CD4-positive, alpha-beta T cell treated with Interleukin-12 subunit alpha and Interleukin-12 subunit beta, for 1 hour (primary cell): ENCODE measurements at places on chromosomes 3 and 15.
A peak's percentile ranks its signal among the peaks of the same experiment; 100 is the strongest.

DNA sequence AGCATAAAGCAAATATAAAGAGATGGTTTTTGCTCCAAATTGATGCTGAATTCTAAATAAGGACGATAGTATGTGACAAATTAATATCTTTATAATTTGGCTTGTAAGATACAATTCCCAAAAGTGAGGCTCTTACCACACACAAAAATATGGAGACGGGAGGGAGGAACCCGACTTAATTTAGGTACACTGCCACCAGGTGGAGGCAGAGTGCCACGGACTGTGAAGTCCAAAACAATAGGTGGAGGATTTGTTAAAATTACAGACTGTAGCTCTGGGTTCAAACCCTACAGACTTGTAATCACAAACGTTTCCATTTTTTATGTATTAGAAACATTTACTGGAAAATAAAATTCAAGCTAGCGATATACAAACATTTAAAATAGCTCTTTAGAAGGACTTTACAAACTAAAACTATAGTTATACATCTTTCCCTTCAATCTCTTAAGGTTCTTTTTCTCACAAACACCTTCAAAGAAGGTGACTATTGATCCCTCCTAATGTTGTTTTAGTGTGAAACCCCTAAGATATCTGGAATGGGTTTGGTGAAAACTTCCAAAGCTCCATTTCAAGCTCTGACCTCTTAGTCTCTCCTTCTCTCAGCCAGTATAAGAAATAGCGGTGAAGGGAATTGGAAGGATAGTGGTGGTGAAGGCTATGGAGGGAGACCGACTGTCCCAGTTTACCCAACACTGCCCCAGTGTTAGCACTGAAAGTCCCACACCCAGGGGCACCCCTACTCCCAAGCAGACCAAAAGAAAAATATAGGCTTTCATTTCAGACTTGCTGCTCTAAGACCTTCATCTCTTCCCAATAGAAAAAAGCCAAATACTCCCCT, 89.7 kb downstream of the AQP9 start:
- DNase-seq, result peak; percentile 67

- no peak for DNase-seq
Observed at GRCh38 chr15:41573396-41573795, 14.4 kb downstream of the TYRO3 start.

DNA sequence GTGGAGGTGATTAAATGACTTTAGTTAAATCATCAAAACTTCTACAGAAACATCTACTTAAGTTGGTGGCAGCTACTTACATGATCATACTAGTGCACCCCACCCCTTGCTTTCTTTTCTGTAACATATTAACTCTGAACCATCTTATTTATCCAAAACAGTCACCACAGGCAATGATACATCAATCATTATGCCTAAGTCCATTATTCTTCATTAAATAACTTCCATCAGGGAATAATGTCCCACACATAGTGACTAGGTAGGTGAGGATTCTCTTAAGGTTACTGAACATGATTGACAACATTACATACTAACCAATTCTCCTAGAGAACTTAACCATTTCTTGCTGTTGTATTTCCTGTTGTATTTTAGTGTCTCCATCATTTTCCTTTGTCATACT, 210.2 kb downstream of the NR1D2 start:
- DNase-seq, result no peak

DNA sequence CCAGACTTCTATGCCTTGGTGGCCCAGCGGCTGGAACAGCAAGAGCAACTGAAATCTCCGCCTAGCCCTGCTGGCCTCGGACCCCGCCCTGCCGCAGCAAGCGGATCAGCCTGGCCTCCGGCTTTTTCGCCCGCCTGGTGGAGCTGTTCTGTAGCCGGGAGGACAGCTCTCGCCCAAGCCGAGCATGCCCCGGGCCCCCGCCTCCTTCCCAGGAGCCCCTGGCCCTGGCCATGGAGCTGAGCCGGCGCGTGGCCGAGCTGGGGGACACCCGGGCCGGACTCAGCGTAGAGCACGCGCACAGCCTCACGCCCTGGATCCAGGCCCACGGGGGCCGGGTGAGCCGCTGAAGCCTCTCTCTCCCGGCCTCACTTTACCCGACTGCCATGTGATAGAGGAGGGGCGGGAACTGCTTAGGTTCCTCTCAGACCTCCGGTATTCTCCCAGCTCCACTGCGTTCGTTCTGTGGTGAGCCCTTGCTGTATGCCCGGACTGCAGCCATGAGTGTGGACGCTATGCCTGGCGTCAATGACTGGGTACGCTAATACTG, 24.1 kb upstream of the MRPL3 start:
- no peak for DNase-seq

- no peak for DNase-seq
Observed at GRCh38 chr3:117137065-117137464, 427.5 kb downstream of the TUSC7 start.

GRCh38 chr15:56838085-56838484, 80.4 kb upstream of the TCF12 start:
- no peak for DNase-seq

DNA sequence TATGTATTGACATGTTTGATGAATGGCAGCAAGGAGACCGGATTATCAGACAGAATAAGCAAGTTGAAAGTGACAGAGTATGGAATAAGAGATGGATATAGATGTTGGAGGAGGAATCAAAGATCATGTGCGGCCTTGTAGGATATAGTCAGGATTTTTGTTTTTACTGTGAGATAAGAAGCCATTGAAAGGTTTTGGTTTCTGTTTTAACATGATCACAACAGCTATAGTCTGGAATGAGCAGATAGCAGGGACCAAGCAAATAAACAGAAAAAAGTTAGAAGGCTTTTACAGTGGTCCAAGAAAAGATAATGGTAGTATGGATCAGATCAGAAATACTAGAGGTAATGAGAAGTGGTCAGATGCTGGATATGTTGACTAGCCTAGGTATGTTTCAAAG, 52.6 kb downstream of the SLC12A6 start:
- no peak for DNase-seq

- DNase-seq, result no peak
Observed at GRCh38 chr3:79810581-79810980, 42.8 kb upstream of the ROBO1 start.

DNA sequence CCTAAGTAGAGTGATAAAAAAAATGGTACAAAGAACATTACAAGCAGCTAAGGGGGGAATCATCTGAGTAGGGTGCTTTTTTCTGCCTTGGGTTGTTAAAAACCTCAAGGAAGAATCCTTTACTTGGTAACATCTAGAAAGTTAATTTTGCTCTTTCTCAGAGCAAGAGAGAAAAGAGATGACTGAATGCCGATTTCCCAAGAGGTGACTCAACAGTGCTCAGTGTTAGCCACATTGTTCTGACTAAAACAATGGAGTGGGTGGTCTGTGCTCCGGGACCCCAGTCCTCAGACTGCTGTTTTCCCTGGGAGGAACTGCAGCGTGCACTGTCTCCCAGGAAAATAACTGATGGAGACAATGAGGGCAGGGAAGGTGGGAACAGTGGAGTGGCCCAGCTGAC, 41.1 kb upstream of the RASGRP1 start:
- no peak for DNase-seq

DNA sequence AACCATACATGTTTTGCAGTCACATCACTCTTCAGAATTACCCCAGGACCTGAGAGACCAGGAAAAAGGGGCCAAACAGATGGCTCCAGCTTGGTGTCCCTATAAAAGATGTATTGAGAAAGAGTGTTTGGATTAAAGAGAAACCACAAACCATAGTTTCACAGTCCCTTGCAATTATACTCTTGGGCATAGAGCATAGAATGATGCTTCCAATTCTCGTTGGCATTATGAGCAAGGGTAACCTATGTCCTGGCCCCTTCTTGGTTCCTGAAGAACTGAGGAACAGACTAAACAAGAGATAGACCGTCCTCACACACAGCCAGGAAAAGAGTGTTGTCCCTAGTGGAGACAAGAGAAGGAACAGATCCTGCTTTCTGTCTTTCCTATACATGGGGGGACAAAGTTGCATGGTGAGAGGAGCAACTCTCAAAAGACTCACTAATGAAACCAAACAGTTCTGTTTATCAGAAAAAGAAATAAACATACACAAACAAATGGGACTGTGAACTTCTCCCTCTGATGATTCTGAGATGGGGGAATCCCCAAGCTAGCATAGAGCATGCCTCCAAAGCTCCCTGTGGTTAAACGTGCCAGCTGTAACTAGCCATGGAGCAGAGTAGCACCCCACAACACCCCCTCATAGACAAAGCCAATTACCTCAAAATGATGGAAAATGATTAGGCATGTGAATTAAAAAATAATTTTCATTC, 908.6 kb downstream of the NTRK3 start:
- DNase-seq, result no peak
